RWPE2 (cell line): ENCODE measurements at places on chromosomes 4 and X.

- no peak for DNase-seq
These were observed 92.9 kb downstream of the EGF start for GRCh38 chr4:110005461-110006056.

DNA sequence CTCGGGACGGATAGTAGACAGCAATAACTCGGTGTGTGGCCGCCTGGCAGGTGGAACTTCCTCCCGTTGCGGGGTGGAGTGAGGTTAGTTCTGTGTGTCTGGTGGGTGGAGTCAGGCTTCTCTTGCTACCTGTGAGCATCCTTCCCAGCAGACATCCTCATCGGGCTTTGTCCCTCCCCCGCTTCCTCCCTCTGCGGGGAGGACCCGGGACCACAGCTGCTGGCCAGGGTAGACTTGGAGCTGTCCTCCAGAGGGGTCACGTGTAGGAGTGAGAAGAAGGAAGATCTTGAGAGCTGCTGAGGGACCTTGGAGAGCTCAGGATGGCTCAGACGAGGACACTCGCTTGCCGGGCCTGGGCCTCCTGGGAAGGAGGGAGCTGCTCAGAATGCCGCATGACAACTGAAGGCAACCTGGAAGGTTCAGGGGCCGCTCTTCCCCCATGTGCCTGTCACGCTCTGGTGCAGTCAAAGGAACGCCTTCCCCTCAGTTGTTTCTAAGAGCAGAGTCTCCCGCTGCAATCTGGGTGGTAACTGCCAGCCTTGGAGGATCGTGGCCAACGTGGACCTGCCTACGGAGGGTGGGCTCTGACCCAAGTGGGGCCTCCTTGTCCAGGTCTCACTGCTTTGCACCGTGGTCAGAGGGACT lies 5.7 kb upstream of the MSANTD1 start:
- no peak for DNase-seq

DNA sequence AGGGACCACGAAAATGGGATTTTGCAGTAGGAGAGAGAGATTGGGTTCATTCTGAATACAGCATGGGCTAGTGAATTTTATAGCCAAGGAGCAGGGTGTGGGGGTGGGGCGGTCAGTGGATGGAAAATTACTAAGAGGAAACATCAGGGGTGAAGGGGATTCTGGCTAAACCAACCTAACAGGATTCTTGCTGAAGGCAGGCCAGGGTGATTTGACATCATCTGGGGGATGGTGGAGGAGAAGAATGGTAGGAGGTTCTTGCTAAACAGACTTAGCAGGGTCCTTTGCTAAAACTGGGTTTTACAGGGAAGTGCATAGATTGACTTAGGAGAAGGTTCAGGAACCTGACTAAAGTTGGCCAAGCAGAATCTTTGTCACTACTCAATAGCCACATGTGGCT lies 91.9 kb downstream of the DNAAF6 start:
- no peak for DNase-seq

DNA sequence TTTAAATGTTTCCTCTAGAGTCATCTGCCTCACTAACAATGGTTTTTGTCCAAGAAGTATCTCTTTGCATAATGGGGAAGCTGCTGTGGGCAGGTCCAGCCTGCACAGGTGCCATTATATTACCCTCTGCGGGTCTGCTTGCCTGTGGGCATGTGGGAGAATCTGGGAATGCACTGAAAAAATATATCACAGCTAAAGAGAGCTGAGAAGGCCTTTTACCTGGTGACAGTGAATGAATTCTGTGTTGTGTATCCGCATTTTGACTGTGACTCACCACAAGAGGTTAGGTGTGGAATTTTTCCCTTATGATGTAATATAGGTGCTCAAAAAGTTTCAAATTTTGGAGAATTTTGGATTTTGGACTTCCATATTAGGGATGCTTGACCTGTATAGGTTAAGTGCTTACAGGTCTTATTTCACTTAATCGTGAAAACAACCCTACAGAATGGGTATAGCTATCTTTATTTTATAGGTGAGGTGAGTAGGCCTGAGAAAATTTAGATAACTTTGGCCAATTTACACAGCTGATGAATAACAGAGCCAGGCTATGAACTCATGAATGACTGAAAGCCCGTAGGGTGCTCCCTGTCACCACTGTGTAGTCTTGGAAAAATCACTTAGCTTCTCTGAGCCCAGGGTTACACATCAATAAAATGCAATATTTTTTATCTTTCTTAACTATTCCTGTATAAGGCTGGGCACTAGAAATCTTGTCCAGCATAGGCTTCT lies 198.0 kb upstream of the EPHA5 start:
- DNase-seq = no peak

- no peak for DNase-seq
These were observed 370.6 kb upstream of the RPS6KA3 start for GRCh38 chrX:20637351-20637750.

DNA sequence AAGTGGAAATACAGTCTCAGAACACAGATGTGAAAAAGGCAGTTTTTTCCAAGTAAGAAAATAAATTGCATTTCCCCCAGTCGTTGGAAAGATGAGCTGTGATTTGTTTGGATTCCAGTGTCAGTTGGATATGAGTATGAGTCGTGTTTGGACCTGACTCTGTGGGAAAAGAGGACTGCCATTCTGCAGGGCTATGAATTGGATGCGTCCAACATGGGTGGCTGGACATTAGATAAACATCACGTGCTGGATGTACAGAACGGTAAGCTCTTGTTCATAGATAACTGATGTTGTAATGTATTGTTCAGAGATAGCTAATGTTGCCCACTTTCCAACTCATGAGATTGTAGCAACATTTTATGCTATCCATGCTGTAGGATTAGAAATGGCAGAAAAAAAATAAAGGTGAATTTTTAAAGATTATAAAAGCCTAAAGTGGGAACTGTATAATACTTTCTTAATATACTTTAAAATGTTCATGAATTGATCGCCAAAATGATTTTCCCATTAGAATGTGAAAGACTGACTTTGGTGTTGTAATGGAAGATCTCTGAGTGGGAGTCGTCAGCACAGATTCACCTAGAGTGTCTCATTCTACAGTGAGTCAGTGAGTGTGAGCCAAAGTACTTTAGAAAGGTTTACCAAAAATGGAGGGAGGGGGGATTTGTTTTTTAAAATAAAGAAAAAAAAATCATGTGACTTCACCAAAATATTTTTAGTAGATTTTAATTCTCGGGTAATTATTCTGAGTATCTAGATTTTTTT lies 178.7 kb downstream of the DCTD start:
- DNase-seq = no peak

DNA sequence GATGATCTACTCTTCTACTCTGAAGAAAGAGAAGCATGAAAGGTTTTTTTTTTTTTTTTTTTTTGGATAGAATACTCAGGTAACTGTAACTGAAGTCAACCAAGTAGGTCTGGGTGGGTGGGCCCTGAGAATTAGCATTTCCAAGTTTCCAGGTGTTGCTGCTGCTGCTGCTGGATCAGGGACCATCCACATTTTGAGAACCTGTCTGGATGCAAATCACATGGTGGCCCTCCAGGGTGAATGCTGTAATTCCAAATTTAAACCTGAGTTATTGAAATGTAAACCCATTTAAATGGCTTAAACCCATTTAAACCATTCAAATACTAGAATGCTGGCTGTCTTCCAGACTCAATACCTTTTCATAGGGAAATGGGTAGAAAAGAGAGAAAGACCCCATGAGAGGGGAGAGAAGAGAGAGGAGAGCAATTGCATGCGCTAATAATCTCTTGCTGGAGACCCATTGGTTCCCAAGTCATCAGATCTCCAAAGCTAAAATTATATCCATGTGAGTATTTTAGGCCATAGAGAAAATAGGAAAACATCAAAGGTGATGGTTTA lies 17.6 kb downstream of the SUPT20HL1 start:
- no peak for DNase-seq
